ENCODE measurements at places on chromosomes 5 and 9. TPM values are rescaled to one million over a fixed set of nuclear protein-coding genes. Genes with fewer than 3 reads are reported as not detected.

- DNase-seq, result no peak
- no peaks in the 10 kb centered on the region for H3K36me3 ChIP-seq
- H3K4me3 ChIP-seq, result no peak overlapping the region
- no peaks in the 10 kb centered on the region for H3K27me3 ChIP-seq
- no peak overlapping the region for H3K27ac ChIP-seq
These were observed 49.5 kb upstream of the MCCC2 start for GRCh38 chr5:71537687-71538086.

DNA sequence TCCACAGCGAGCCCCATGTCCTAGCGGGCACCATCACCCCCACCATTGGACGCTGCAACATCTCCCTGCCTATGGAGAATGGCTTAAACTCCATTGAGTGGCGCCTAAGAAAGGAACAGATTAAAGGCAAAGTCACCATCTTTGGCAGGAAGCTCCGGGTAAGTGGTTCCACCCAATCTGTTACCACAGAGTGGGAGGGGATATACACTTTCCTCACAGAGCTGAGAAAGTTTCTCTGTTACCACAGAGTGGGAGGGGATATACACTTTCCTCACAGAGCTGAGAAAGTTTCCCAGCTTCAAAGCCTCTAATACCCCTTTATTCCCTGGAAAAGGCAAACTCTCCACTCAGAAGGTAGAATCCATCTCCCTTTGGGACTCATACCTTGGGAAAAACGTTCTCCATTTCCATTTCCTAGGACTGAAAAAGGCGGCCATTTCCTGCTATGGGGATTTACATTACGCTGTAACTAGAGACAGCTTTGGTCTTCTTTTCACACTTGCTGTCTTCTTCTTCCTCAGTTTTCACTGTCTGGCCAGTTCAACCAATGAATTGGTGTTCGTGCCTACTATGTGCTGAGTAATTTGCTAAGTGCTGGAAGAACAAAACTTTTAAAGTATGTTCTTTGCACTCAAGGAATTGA lies 63.4 kb upstream of the WWC1 start:
- H3K36me3 ChIP-seq, result no peaks in the 10 kb centered on the region
- H3K27me3 ChIP-seq, result no peaks in the 10 kb centered on the region
- no peak overlapping the region for H3K27ac ChIP-seq
- DNase-seq, result no peak
- no peaks in the 10 kb centered on the region for H3K4me1 ChIP-seq
- H3K4me3 ChIP-seq, result no peak overlapping the region

GRCh38 chr9:114469091-114469853 lies 36.0 kb downstream of the WHRN start:
- DNase-seq, result no peak
- H3K27me3 ChIP-seq, result no peaks in the 10 kb centered on the region
- H3K4me1 ChIP-seq, result no peaks in the 10 kb centered on the region
- H3K4me3 ChIP-seq, result no peak overlapping the region

DNA sequence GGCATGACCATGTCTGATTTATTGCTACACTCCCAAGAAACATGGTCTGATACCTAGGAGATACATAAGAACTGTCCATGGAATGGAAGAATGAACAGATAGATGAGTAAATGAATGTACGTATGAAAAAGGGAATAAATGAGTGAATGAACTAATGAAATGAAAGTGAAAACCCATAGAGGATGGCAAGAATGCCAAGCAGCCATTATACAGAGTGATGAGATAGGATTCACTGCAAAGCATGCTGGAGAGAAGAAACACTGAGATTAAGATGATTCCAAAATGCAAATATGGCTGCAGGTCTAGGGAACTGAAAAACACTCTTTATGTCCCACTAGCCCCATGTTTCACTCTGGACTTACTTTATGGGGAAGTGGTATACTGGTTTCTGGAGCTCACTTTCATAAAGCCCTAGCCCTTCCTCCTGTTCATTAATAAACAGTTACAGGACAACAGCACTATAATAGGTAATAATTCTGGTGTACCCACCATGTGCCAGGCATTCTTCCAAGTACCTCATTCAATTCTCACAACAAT lies 170.3 kb upstream of the RAD23B start:
- H3K27me3 ChIP-seq, result no peaks in the 10 kb centered on the region
- H3K4me3 ChIP-seq, result no peak overlapping the region
- H3K36me3 ChIP-seq, result no peaks in the 10 kb centered on the region
- no peak for DNase-seq
- H3K27ac ChIP-seq, result no peak overlapping the region
- no peaks in the 10 kb centered on the region for H3K4me1 ChIP-seq

DNA sequence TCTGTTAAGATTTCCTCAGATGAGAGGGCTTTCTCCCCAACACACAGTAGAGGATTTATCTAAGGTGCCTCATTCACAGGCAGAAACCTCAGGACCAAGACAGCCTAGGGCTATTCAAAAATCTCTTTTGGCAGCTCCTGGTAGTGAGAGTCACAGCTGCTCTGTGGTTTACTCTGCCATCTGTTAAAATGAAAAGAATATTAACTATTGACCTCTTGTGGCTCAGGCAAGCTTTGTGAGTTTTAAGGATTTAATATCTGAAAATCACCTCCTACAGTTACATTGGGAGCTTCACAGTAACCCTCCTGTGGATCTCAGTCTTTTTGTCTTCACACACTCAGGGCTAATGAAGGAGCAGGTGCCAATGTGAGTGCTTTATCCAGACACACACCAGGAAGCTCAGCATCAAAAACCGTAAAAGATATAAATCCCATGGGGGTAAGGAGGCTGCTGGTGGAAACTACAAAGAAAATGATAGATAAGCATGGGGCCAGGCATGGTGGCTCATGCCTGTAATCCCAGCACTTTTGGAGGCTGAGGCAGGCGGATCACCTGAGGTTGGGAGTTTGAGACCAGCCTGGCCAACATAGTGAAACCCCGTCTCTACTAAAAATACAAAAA lies 29.7 kb downstream of the PPP1R2B start:
- H3K27me3 ChIP-seq, result no peaks in the 10 kb centered on the region
- H3K4me3 ChIP-seq, result no peak overlapping the region
- no peaks in the 10 kb centered on the region for H3K36me3 ChIP-seq
- no peaks in the 10 kb centered on the region for H3K4me1 ChIP-seq

GRCh38 chr5:9166202-9167112 lies 379.4 kb downstream of the SEMA5A start:
- no peak overlapping the region for H3K27ac ChIP-seq
- H3K27me3 ChIP-seq, result no peaks in the 10 kb centered on the region
- no peak overlapping the region for H3K4me3 ChIP-seq
- H3K4me1 ChIP-seq, result no peaks in the 10 kb centered on the region
- no peak for DNase-seq

GRCh38 chr5:1502046-1502736 lies 21.6 kb downstream of the LPCAT1 start:
- no peak overlapping the region for H3K27ac ChIP-seq
- no peaks in the 10 kb centered on the region for H3K27me3 ChIP-seq

DNA sequence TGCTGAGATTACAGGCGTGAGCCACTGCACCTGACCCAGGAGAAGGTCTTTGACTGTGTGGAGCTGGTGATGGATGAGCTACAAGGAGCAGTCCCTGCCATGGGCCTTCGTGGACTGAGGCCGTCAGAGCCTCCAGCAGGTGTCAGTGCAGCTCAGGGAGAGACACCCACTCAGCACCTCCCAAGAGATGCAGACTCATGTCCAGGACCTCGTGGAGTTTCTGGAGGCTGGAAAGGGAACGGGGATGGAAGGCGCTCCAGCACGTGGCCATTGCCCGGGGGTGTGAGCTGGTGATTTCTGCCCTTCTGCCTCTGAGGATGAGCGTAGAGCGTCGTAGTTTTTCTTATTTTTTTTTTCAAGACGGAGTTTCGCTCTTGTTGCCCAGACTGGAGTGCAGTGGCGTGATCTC lies 9.5 kb downstream of the TOR4A start:
- H3K4me3 ChIP-seq, result no peak overlapping the region
- no peaks in the 10 kb centered on the region for H3K4me1 ChIP-seq
- no peak for DNase-seq
- no peaks in the 10 kb centered on the region for H3K27me3 ChIP-seq
- no peaks in the 10 kb centered on the region for H3K36me3 ChIP-seq
- no peak overlapping the region for H3K27ac ChIP-seq

GCNT1 gene
- 1.8 TPM for total RNA-seq
